Esophagus mucosa (tissue), 1 donor: ENCODE measurements at places on chromosomes 3 and 15. TPM values are rescaled to one million over a fixed set of nuclear protein-coding genes. Genes with fewer than 3 reads are reported as not detected.

- ATAC-seq: peak; percentile 48
These were observed 1.4 kb downstream of the PFN2 start for GRCh38 chr3:149969110-149969939.

DNA sequence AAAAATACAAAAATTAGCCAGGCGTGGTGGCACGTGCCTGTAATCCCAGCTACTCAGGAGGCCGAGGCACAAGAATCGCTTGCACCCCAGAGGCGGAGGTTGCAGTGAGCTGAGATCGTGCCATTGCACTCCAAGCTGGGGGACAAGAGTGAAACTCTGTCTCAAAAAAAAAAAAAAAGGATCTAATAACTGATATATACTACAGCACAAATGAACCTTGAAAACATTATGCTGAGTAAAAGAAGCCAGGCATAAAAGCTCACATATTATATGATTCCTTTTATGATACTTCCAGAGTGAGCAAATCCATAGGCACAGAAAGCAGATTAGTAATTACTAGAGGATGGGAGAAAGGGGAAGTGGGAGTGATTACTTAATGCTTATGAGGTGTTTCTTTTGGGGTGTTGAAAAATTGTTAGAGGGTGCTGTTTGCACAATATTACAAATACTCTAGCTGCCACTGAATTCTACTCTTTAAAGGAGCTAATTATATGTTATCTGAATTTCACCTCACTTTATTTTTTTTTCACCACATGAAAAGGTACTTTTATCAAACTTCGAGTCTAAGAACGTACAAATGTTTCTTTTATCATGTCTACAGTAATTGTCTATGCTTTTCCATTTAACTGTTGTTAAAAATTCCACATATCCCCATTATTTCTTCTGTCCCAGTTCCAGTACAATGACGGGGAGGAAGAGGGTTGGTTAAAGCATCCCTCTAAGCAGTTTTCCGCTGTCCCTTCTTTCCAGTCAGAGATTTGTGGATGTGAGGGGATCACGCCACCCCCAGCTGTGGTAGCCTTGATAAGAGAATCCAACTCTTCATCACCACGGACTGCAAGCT, 77.7 kb upstream of the FAM174B start:
- no peak for ATAC-seq

SAMMSON gene
- total RNA-seq: not detected

DNA sequence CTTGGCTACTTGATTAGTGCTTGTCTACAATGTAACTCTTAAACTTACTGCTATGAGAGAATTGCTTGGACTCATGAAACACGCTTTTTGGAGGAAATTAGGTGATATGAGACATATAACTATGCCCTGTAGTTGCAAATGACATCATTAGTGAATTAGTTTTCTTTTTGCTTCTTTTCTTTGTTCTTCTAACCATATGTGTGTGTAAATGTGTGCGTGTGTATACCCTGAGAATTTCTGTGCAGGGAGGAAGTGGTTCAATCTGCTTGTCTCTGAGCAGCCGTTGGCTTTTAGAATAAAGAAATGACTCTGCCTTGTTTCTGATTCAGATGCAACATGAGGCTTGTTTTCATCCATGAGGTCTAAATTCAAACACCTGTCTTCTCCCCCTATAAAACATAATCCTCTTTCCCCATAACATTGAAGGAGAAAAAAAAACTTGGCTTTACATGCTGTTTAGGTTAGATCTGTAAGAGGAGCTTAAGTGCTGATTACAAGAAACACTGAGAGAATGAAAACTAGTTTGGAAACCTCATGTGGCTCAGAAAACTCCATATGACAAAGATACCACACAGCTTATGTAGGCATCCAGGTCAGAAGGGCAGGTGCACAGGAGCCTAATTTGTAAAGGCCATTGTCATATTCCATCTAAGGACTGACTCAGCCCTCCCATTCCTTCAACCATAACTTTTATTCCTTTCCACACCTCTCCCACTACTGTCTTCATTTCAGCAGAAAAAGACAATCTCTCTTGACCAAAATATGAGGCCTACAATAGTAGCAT, 30.5 kb upstream of the BLM start:
- no peak for ATAC-seq
